Ovary (tissue), 10 donors: ENCODE measurements at places on chromosomes 2 and 18.
A peak's percentile ranks its signal among the peaks of the same experiment; 100 is the strongest.

DNA sequence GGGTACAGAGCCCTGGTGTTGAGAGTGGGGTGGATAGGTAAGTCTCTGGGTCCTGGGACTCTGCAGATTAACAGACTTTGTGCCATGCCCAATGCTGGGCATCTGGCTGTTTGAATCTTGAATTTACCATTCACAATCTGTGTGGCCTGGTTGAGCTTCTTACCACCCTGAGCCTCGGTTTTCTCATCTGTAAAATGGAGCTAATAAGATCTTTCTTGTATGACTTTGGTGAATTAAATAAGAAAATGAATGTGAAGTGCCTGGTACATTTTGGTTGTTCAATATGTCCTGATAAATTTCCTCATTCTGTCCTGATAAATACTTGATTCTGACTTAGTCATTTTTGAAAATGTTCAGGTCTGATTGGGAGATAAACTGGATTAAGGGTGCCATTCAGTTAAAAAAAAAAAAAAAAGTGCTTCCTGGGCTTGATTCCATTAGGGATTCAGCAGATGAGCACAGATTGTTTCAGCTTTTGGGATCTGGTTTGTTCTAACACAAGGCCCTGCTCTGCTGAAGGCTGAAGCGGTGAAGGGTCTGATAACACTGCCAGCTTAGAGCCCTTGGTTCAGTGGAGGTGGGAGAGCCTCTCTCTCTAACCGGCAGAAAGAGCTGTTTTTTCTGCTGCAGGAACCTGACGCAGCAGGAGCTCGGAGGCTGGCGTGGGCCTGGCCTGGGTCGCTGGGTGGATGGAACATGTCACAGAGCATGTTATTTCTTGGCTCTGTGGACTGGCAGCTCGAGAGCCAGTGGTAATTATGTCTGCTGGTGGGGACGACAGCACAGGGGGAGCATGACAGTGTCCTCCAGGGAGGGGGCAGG is 84.5 kb upstream of the MCFD2 start:
- H3K27ac ChIP-seq: no peak overlapping the region
- H3K4me3 ChIP-seq: no peak overlapping the region
- H3K27me3 ChIP-seq: no peaks in the 10 kb centered on the region
- no peak for DNase-seq

- no peak overlapping the region for H3K27ac ChIP-seq
- no peaks in the 10 kb centered on the region for H3K4me1 ChIP-seq
- no peak for DNase-seq
- H3K4me3 ChIP-seq: no peak overlapping the region
- H3K27me3 ChIP-seq: no peaks in the 10 kb centered on the region
- no peaks in the 10 kb centered on the region for H3K36me3 ChIP-seq
These were observed 14.7 kb upstream of the ARHGAP25 start for GRCh38 chr2:68719912-68720311.

GRCh38 chr18:48161911-48162698 is 231.6 kb upstream of the SMAD2 start:
- H3K4me3 ChIP-seq: peak overlapping the region; percentile 47
- no peak for DNase-seq
- H3K36me3 ChIP-seq: no peaks in the 10 kb centered on the region

- H3K4me1 ChIP-seq: no peaks in the 10 kb centered on the region
- no peaks in the 10 kb centered on the region for H3K36me3 ChIP-seq
- DNase-seq: no peak
These were observed 134.7 kb downstream of the VIT start for GRCh38 chr2:36831185-36831584.

GRCh38 chr2:157806426-157807077 is 69.6 kb downstream of the ACVR1 start:
- H3K27me3 ChIP-seq: no peaks in the 10 kb centered on the region
- no peaks in the 10 kb centered on the region for H3K36me3 ChIP-seq
- DNase-seq: no peak
- H3K4me3 ChIP-seq: no peak overlapping the region

DNA sequence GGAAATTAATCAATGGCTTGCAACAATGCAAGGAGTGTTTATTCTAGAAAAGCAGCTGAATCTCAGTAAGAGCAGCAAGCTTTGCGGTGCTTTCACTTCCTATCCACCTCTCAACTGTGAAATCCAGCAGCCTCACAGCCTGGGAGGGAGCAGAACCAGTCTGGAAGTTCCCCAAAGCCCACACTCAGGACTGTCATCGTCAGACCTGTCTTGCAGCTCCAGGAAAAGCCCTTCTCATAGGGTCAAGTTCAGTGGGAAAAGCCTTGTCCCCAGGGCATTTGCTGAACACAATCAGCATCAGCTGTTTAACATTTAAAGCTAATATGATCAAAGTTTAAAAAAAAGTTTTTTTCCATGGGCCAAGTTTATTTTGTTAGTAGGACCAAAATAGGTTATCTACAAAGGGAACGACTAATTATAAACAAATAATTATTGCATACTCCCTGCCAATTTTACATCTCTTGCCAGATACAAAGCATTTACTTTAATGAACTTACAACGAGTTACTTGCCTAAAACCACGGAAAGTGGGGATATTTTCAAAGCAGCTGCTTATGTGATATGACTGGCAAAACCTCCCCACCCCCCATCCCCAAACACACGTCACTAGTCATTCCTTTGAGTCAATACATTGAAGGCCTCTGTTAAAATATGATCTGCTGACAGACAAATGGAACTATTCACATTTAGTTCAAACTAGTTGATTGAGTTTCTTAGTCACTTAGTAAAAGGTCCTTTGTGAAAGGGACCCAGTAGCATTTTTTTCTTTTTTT is 36.8 kb downstream of the PARD6G start:
- H3K4me1 ChIP-seq: no peaks in the 10 kb centered on the region
- no peak overlapping the region for H3K27ac ChIP-seq
- no peaks in the 10 kb centered on the region for H3K27me3 ChIP-seq
- H3K4me3 ChIP-seq: no peak overlapping the region
- no peaks in the 10 kb centered on the region for H3K36me3 ChIP-seq

GRCh38 chr2:188046437-188046836 is 245.2 kb upstream of the GULP1 start:
- peaks cover 2% of the 10 kb centered on the region for H3K4me1 ChIP-seq
- H3K4me3 ChIP-seq: no peak overlapping the region
- no peak for DNase-seq

GRCh38 chr2:219125225-219125885 is 35.3 kb downstream of the NHEJ1 start:
- H3K27me3 ChIP-seq: no peaks in the 10 kb centered on the region
- H3K36me3 ChIP-seq: no peaks in the 10 kb centered on the region
- peak; percentile 51 for DNase-seq
- no peak overlapping the region for H3K27ac ChIP-seq

DNA sequence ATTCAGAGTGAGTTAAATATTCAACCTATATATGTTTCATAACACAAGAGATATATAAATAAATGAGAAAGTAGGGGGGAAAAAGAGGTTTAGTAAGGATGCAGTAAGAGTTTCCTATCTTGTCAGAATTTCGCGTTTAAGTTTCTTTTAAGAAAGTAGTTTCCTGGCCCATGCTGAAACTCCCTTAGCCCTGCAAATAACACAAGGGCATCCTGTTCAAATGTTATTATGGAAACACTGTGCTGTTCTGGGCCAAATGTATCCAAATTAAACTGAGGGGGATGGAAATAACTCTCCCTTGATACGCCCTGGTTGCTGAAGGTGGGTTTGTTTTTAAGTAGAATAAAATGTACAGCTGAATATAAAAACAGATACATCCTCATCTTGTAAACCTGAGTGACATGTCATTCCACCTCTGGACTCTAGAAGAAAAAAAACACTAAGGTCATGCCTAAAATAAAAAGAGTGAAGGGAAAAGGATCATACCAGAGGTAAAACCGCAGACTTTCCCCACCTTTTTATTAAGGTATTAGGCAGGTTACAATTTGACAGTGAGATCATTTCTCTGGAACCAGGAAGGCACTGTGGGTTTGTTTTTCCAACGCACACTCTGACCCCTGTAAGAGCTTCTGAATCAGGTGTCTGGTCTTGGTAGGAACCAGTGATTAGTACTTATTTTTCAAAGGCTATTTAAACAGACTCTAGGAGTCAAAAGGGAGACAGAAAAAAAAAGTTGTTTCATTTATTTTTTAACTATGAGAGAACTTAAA is 16.7 kb downstream of the BCL2 start:
- no peaks in the 10 kb centered on the region for H3K27me3 ChIP-seq
- DNase-seq: no peak

DNA sequence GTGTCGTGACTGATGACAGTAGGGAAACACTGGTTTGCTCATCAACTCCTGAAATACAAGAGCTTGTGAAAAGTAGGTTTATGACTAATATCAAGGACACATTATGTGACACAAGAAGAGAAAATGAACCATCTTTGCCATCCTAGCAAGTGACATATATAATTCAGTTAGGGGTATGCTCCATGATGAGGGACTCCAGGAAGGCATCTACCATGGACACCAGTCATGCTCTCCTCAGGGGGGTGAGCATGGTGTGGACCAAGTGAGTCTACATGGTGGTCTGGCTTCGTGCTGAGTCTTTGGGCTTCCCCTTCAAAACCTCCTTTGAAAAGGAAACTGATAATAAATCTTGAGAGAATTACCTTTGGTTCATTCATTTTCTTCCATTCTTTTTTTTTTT is 11.7 kb upstream of the SERPINB5 start:
- H3K27me3 ChIP-seq: no peaks in the 10 kb centered on the region
- H3K27ac ChIP-seq: no peak overlapping the region
- no peak for DNase-seq
- H3K36me3 ChIP-seq: no peaks in the 10 kb centered on the region
- no peaks in the 10 kb centered on the region for H3K4me1 ChIP-seq
- H3K4me3 ChIP-seq: no peak overlapping the region

- no peak overlapping the region for H3K4me3 ChIP-seq
- no peaks in the 10 kb centered on the region for H3K4me1 ChIP-seq
- no peaks in the 10 kb centered on the region for H3K27me3 ChIP-seq
- no peak overlapping the region for H3K27ac ChIP-seq
- DNase-seq: no peak
These were observed 477.9 kb downstream of the KCNJ3 start for GRCh38 chr2:155176345-155176744.

- no peaks in the 10 kb centered on the region for H3K36me3 ChIP-seq
- no peak overlapping the region for H3K4me3 ChIP-seq
- no peak overlapping the region for H3K27ac ChIP-seq
- no peak for DNase-seq
These were observed 16.3 kb upstream of the HPCAL1 start for GRCh38 chr2:10286216-10287037.

DNA sequence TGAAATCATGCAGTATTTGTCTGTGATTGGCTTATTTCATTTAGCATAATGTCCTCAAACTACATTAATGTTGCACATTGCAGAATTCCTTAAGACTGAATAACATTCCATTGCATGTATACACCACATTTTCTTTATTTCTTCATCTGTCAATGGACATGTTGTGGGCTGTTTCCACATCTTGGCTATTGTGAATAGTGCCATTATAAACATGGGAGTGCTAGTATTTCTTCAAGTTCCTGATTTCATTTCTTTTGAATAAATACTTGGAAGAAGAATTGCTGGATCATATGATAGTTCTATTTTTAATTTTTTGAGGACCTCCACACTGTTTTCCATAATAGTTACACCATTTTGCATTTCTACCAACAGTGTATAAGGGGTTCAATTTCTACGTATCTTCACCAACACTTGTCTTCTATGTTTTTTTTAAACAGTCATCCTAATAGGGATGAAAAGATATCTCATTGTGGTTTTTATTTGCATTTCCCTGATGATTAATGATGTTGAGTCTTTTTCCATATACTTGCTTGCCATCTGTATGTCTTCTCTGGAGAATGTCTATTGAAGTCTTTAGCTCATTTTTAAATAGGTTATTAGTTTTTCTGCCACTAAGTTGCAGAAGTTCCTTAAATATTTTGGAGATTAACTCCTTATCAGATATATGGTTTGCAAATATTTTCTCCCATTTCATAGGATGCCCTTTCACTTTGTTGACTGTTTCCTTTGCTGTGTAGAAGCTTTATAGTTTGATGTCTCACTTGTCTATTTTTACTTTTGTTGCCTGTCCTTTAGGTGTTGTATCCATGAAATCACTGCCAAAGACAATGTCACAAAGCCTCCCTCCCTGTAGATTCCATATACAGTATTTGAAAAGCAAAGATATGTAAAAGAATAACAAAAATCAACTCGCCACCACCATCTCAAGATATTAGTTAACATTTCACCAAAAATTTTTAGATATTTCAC is 14.6 kb downstream of the FBXO11 start:
- no peaks in the 10 kb centered on the region for H3K27me3 ChIP-seq
- no peak for DNase-seq
- H3K4me1 ChIP-seq: peaks cover 12% of the 10 kb centered on the region
- no peaks in the 10 kb centered on the region for H3K36me3 ChIP-seq
- no peak overlapping the region for H3K4me3 ChIP-seq
- H3K27ac ChIP-seq: no peak overlapping the region

- no peaks in the 10 kb centered on the region for H3K27me3 ChIP-seq
- H3K36me3 ChIP-seq: no peaks in the 10 kb centered on the region
- H3K27ac ChIP-seq: no peak overlapping the region
- H3K4me3 ChIP-seq: no peak overlapping the region
- H3K4me1 ChIP-seq: no peaks in the 10 kb centered on the region
These were observed 18.4 kb upstream of the ST8SIA3 start for GRCh38 chr18:57333940-57334339.

DNA sequence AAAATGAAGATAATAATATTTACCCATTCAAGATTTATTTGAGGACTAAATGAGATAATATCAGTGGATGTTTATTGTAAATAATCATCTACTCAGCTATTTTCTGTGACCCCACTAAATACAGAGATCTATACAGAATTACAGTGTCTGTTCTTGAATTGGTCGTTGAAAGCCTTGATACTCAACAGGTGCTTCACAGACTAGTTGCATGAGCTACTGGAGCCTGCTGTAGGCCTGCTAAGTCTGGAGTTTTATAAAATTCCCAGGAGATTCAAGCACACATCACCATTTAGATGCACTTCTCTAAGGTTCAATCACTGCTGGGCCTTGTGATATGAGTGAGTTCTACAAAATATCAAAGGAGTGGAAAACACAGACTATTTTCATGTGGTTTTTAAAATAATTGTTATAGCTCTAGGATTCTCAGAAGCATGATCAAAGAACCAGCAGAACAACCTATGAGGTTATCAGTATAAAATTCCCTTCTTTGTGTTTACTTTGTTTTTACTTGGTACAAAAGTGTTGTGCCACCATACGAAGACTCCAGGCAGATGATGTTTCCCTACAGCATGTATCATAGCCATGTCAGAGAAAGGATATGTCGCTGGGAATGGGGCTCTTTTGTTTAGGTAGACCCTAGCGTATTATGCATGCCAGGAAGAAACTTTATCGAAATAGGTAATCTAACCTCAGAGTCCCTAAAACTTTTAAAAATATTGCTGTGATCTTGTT is 7.1 kb downstream of the SULT1C4 start:
- no peaks in the 10 kb centered on the region for H3K27me3 ChIP-seq
- DNase-seq: no peak
- H3K27ac ChIP-seq: no peak overlapping the region
- H3K4me3 ChIP-seq: no peak overlapping the region
- peaks cover 5% of the 10 kb centered on the region for H3K4me1 ChIP-seq
- H3K36me3 ChIP-seq: no peaks in the 10 kb centered on the region

- DNase-seq: peak; percentile 15
- H3K36me3 ChIP-seq: no peaks in the 10 kb centered on the region
- no peak overlapping the region for H3K27ac ChIP-seq
- H3K4me3 ChIP-seq: no peak overlapping the region
- H3K4me1 ChIP-seq: peaks cover 9% of the 10 kb centered on the region
- H3K27me3 ChIP-seq: no peaks in the 10 kb centered on the region
These were observed 27.7 kb downstream of the HS1BP3 start for GRCh38 chr2:20623241-20623640.
